Stimulated activated CD4-positive, alpha-beta T cell treated with anti-CD3 and anti-CD28 coated beads, Interleukin-4, amount 100 ng/mL, for 1 hour (primary cell): ENCODE measurements at places on chromosomes 4 and X.

DNA sequence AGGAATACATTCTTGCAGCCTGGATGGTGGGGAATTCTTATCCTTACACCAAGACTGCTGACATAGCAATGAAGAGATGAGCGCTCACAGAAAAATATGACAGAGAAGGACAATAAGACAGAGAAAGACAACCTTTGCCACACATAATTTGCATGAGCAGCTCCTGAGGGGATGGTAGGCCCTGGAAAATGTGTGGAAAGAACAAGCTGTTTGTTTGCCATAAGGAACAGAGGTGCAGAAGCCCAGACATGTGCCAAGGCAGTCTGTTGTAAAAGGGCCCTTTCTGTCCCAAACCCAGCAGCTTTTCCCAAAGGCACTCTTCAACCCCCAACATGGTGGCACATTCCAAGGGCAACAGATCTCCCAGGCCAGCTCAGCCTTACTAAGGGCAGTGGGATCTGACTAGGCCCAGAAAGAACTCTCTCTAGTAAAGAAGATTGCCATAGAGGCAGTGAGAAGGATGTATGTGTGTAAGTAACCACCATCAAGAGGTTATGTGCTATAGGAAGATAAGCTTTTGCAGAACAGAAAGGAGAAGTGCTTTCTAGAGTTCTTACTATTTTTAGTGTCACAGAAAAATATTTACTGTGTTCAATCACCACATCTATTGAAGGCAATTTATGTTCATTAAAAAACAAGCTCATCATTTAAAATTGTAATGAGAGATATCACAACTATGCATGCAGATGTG is 287.0 kb upstream of the RASGEF1B start:
- no peak for DNase-seq

DNA sequence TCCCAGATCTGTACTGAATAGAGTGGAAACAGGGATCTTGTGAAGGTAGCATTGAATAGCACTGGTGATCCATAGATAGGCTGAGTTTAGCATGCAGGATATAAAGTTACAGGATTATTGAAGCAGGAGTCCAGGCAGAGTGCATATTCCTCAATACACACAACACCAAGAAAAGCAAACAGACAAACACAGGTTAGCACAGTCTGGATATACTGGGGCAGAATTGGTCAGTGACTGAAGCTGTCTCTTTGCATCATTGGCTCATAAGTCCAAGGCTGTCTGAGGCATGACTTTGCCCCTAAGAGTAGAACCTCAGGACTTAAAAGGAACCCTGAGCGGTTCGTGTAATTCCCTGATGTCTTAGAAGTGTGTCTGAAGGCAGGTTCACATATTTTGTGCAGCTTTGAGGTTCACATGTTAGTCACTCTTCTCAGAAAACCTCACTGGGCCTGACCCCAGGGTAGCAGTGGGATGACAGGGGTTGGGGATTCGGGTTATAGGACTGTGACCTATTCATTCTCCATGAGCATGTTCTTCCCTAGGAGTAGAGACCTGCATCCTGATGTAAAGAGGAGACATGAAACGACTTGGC is 134.6 kb downstream of the AASDH start:
- DNase-seq = no peak

GRCh38 chr4:95215991-95216605 is 332.7 kb downstream of the UNC5C start:
- DNase-seq = no peak

- no peak for DNase-seq
These were observed 355.2 kb upstream of the CXorf51B start for GRCh38 chrX:146454363-146454762.

- DNase-seq = no peak
These were observed 34.2 kb upstream of the ZNF518B start for GRCh38 chr4:10491401-10491800.

DNA sequence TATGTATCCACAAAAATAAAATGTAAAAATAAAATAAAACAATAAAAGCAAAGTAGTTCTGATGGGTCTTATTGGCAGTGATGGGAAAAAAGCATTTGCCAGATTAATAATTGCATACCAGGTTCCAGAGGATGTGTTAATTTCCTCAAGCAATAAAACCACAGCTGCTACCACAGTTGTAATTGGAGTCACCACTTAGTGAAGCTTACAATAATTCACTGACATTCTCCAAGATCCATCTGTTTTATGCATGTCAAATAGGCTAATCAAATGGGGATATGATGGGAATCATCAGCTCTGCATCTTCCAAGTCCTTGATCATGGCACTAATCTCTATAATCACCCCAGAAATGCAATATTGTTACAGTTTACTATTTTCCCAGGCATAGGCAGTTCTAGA is 123.5 kb upstream of the EMCN start:
- DNase-seq = no peak

GRCh38 chrX:122445466-122445865 is 738.6 kb upstream of the GRIA3 start:
- DNase-seq = no peak

GRCh38 chr4:105193536-105193935 is 46.9 kb downstream of the TET2 start:
- no peak for DNase-seq

- no peak for DNase-seq
These were observed 55.7 kb upstream of the IQSEC2 start for GRCh38 chrX:53337101-53337500.

DNA sequence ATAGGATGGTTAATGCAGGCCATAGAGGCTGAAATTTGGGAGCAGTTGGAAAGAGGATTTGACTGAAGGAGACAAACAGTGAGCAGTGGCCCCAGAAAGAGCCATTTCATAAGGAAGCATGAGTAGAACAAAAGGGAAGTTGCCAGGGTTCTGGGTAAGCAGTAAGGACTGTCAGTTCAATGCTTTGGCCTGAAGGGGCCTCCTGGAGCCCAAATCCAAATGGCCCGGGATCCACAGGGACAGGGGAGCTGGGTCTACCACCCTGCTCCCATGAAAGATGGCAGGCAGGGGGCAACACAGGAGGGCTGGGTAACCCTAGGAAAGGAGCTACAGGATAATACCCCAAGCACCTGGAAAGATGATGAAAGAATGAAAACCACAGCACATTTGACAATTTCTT is 4.1 kb upstream of the INTS6L start:
- DNase-seq = no peak

DNA sequence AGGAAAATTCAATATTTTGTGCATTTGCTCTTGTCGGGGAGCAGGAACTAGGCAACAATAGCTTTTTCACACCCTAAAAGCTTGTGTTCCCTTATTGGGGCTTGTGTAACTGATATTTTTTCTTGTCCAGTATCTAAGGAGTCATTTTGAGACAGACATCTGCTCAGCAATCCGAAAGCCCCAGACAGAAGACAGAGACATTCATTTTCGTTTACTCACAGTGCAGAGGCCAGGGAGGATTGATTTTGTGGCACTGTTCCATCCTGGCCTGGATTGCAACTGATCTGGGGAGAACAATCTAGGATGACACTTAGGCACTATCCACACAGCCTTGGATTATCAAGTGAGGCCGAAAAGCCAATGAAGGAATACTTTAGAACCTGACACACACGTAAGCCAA is 27.4 kb upstream of the PLAC1 start:
- no peak for DNase-seq

GRCh38 chr4:6341696-6342095 is 72.0 kb downstream of the WFS1 start:
- DNase-seq = no peak

DNA sequence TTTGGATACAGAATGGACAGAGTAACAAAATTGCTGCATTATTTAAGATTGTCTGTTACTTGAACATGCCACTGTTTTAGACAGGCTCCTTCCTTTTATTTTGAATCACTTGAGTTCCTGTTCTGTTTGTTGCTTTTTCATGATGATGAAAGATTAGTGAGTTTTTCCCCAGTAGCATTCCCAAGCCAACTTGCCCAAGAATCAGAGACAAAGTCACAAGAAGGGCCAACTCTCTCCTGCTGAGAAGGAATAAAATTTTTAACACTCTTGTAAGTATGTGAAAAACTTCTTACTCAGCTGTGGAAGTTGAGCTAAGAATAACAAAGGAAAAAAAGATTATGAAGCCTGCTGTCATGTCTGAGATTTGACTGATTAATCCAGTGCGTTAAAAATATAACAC is 104.2 kb downstream of the KLHL8 start:
- DNase-seq = no peak

- no peak for DNase-seq
These were observed at the start of gene SUPT20HL1 for GRCh38 chrX:24360272-24360671. TSS of gene SUPT20HL1 (plus strand) at chrX:24360639. CDS start at chrX:24362761, 2,122 bp downstream.

GRCh38 chrX:110257889-110258288 is 60.0 kb downstream of the AMMECR1 start:
- no peak for DNase-seq

DNA sequence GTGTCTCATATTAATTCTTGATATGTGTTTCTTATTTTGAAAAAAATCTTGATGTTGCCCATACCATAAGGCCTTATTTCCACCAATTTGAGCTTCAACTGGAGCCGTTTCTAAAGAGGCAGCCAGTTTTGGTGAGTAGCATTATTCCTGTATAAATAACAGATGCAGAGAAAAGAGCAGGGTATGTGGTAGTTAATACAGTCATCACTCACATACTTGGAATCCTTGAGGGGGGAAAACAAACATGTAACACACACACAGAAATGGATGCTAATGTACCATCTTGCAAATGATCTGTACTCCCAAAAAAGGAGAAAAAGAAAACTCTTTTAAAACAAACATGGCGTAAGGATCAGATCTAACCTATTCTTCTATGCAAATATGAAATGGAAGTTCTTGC is 389.7 kb downstream of the GPM6A start:
- DNase-seq = no peak

GRCh38 chrX:21735038-21735767 is 22.7 kb downstream of the SMPX start:
- no peak for DNase-seq

GRCh38 chr4:6119507-6120020 is 80.8 kb downstream of the JAKMIP1 start:
- DNase-seq = no peak

GRCh38 chrX:22004866-22005265 is 27.3 kb upstream of the PHEX start:
- DNase-seq = no peak

DNA sequence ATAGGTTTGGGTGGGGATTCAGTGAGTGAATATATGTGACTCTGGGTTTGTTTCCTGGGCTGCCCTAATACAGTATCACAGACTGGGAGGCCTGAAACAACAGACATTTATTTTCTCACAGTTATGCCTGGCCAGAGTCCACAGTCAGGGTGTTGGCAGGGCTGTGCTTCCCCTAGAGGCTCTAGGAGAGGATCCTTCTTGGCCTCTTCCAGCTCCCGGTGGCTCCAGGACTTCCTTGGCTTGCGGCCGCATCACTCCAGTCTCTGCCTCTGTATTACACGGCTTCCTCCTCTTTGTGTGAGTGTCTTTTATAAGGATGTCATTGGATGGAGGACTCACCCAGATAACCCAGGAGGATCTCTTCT is 5.2 kb upstream of the JAKMIP1 start:
- no peak for DNase-seq

GRCh38 chrX:22395372-22395771 is 122.7 kb downstream of the CBLL2 start:
- no peak for DNase-seq

DNA sequence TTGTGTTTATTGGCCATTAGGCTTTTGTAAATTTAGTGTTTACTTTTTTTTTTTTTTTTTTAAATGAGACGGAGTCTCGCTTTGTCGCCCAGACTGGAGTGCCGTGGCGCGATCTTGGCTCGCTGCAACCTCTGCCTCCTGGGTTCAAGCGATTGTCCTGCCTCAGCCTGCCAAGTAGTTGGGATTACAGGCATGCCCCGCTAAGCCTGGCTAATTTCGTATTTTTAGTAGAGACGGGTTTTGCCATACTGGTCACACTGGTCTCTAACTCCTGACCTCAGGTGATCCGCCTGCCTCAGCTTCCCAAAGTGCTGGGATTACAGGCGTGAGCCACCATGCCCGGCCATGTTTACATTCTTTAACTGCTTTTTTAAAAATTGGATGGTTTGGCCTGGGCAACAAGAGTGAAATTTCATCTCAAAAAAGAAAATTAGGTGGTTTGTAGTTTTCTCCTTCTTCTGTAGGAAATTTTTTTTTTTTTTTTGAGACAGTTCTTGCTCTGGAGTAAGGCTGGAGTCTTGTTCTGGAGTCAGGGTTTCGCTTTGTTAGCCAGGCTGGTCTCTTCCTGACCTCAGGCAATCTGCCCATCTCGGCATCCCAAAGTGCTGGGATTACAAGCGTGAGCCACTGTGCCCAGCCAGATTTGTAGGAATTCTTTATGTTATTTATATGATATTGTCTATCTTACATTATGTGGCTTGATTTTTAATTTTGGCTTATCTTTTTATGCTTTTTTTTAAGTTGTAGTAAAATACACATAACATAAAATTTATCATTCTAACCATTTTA is 15.1 kb downstream of the UBE2K start:
- no peak for DNase-seq

DNA sequence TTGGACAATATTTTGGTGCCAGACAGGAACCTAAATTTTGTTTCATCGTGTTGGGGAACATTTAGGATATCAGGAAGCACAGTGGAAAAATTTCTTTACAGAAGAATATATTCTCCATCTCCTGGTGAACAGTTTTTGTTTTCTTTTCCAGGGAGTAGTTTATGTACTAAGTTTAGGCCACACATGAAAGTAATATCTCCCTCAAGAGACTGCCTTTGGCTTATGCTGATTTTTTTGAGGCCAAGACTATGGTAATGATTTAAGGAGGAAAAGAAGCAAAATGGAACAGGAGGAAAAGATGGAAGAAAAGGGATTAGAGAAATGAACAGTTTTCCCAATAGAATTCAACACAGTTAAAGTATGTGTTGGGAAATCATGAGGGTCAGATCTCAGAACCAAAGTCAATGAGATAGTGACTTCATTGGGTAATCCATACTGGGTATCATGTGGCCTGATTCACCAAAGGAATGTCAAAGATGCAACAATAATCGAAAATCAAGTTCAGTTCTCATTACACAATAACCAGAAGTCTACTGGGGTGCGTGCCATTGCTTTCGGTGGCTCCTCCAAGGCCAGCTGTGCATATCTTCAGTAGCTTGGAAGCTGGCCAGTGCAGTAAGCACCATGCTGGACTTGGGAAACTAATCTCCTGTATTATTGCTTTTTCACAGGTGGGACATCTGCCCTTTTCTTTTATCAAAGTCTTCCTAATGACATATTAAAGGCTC is 234.8 kb downstream of the COL25A1 start:
- DNase-seq = no peak

DNA sequence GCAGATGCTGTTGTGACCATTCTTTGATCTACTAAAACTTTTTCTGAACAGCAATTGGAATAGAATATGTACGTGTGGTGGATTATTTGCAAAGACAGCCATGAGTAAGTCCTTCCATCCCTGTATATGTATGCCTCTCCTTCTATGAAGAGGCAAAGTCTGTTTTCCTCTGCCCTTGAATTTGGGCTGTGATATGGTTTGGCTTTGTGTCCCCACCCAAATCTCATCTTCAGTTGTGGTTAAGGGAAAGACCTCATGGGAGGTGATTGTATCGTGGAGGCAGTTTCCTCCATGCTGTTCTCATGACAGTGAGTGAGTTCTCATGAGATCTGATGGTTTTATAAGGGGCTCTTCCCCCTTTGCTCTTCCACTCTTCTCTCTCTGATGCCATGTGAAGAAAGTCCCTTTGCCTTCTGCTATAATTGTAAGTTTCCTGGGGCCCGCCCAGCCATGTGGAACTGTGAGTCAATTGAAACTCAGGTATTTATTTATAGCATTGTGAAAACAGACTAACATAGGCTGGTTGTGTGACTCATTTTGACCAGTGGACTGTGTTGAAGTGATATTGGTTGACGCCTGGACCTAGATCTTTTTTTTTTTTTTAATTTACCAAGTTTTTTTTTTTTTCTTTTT is 108.3 kb upstream of the CAMK2D start:
- peak; percentile 62 for DNase-seq

GRCh38 chrX:84907324-84907968 is 96.2 kb upstream of the APOOL start:
- no peak for DNase-seq
